ENCODE measurements at places on chromosomes 3 and 15.
A peak's percentile ranks its signal among the peaks of the same experiment; 100 is the strongest.

DNA sequence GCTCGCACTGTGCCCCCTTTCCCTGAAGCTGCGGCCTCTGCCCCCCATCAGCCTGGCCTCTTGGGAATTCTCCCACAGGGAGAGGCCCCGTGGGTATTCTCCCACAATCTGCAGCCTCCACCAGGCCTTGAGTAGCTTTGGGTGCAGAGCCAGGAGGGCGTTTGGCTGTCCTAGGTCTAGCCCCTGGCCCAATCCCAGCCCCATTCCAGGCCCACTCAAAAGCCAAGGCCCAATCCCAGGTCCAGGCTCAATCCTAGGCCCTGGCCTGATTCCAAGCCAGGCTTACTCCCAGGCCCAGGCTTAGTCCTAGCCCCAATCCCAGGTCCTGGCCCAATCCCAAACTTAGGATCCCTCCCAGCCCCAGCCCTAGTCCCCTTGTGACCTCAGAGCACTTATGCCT, 59.8 kb downstream of the CHCHD4 start:
- DNase-seq, result no peak

DNA sequence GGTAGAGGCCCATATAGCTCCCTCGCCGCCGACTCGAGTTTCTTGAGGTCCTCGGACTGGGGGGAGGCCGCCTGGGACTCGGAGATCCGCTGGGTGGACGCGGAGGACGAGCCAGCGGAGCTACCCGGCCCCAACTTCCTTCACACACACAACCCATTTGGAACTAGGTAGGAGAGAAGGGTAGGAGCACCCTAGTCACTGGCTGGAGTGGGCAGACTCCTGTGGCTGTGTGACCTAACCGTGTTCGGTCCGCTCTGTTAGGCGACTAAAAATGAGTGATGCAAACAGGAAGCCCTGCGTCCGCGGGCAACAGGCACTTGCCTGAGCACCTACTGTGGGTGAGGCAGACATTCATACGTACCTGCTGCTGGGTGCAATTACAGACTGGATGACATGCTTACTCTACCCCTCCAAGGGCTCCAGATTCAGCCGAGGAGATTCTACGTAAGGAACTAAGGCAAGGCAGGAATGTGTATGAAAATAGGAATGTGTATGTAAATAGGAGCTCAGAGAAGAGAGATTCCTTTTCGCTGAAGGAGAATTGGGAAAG, 4.6 kb upstream of the SIN3A start:
- peak; percentile 67 for DNase-seq

- DNase-seq, result no peak
Measured at GRCh38 chr3:120475722-120476377, 25.1 kb upstream of the FSTL1 start.

GRCh38 chr3:68206524-68207117, 552.2 kb upstream of the SUCLG2 start:
- no peak for DNase-seq

GRCh38 chr15:63156086-63156710, 1.1 kb downstream of the RPS27L start:
- DNase-seq, result no peak

DNA sequence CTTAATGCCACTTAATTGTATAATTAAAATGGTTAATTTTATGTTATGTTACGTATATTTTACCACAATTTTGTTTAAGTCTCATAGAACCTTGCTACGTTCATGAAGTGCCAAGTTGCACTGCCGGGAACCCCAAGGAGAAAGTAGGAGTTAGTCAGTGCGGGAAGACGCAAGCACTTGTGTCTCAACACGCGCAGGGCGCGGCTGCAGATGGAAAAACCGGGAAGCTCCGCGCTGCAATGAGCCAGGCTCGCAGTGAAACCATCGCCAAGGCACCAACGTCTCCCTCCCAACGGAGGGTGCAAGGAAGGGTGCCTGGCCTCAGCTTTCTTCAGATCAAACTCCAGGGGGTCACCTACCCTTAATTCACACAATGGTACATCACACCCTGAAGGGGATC, 21.6 kb downstream of the MAGI1 start:
- DNase-seq, result no peak

DNA sequence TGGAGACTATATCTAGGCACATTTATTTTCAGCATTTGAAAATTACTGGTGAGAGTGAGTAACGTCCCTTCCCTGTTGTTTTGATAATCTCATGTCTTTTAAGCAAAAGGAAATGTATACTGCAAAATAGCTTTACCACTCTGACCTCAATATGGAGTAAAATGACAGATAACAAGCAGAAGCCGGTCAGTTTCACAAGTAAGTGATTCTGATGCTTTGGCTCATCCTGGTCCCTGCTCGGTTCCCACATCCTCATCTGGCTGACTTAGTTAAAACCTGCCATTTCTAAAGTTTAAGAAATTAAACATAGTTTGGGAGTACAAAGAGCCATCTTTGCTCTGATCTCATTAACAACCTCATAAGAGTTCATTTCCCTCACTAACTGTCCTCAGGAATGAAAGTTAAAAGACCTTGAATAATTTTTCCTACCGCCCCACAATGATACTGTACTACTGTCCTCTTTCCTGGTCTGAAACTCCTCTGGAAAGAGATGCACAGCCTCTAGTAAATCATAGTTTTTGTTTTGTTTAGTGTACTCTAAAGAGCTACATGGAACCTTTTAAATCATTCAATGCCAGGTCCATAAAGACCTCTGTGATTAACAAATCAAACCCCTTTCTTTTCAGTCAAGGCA, 72.3 kb upstream of the ICE2 start:
- no peak for DNase-seq

GRCh38 chr3:190531406-190531805, 17.5 kb downstream of the IL1RAP start:
- DNase-seq, result no peak

DNA sequence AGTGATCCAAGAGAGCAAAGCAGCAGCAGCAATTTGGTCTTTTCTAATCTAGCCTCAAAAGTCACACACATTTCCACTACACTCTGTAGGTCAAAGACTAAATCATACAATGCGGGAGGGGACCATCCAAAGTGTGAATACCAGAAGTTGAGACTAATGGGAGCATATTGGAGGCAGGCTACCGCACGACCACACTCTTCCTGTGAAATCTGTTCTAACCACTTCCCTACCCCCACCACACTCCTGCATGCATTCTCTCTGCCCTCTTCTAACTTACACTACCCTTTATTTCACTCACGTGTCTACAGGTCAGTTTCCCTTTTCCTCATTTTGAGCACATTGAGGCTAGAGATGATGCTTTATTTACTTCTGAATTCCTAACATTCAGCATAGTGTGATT, 23.7 kb upstream of the PRTG start:
- DNase-seq, result no peak

DNA sequence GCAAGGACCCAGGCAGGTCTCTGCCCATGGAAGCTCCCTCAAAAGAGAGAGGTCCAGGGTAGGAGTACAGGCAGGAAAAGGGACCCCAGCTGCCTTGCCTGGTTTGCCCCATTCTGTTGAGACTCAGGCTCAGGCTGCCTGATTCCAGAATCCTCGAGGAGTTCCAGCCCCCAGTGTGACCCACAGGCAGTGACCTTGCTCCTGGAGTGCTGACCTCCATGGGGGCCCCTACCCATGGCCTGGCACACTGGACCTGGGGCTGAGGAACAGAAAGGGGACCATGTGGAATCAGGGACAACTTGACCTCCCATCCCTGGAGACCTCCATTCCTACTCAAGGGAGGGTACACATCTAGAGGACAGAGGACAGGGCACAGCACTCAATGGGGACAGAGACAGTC, 3.4 kb upstream of the SEMA3B start:
- no peak for DNase-seq

- DNase-seq, result no peak
Measured at GRCh38 chr3:161333696-161334095, 37.6 kb downstream of the SPTSSB start.

GRCh38 chr3:11452885-11453847, 181.0 kb downstream of the ATG7 start:
- DNase-seq, result no peak

DNA sequence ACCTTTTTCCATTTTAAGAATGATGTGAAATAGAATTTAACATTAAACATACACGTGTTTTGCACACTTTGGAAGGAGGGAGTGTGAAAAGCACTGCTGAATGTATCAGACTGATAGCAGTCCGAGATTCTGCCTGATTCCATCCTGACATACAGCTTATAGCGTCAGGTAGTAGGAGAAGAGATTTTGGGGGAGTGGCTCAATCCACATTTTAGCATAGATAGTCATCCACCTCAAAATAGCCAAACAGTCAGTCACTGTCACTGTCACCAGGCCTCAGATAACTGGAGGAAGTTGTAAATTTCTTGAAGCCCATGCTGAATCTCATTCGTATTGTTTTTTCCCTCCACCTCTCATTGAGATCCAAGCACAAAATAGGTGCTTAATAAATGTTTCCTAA, 35.4 kb upstream of the ARHGEF26 start:
- no peak for DNase-seq

DNA sequence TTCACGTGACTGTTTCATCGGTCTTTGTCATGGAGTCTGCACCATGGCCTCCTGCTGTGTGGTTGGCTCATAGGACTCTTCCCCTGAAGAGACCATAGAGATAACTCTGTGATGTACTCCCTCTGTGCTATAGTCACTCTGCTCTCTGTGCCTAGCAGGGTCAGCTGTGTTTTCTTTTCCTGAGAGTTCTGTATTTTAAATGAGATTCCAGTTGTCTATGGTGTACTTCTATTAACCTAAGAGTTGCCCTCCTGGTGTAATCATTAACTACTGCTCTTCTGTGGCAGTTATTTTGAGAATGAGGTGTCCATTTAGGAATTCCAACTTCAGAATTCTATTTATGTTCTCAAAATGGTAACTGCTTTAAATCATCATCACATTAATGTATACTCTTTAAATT, 114.5 kb upstream of the ARPP21 start:
- no peak for DNase-seq

GRCh38 chr15:32687556-32687955, 30.2 kb upstream of the GREM1 start:
- no peak for DNase-seq

- DNase-seq, result no peak
Measured at GRCh38 chr3:5690904-5691532, 503.5 kb downstream of the EDEM1 start.

- DNase-seq, result no peak
Measured at GRCh38 chr3:144643771-144644198, 672.2 kb downstream of the DIPK2A start.

GRCh38 chr15:93848490-93848889, 382.9 kb upstream of the MCTP2 start:
- no peak for DNase-seq

DNA sequence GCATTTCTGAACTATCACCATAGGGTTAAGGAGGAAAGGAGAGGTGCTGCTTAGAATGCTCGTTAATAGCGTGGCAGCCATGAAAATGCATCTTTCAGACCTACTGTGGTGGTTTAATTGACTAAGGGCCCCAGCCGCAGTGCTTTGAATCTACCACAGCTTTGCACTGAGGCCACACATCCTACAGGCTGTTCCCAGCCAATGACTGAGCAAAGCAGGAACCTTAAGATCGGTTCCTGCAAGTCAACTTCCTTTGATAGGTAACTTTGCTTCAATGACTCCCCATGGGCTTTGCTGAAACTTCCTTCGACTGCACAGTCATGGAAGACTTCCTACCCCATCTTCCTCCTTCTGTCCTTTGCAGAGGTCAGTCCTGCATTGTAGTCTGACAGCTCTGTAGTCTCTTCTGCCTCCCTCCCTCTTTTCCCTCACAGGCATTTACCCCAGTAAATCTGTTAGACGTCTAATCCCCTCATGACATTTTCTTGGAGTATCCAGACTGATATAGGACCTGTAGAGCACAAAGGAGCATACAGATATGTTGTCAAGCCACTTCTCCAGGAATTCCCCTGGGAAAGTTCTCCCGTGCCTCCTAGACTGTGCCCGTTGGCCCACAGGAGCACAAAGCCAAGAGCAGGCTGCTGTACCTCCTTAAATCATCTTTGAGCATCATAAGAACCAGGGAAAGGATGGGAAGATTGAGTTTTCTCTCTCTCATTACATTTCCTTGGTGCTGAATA, 2.6 kb upstream of the BCL2A1 start:
- DNase-seq, result no peak

- DNase-seq, result peak; percentile 2
Measured at GRCh38 chr15:100692671-100693070, 90.3 kb downstream of the ASB7 start.

- DNase-seq, result no peak
Measured at GRCh38 chr3:46095307-46095706, 68.0 kb upstream of the XCR1 start.

DNA sequence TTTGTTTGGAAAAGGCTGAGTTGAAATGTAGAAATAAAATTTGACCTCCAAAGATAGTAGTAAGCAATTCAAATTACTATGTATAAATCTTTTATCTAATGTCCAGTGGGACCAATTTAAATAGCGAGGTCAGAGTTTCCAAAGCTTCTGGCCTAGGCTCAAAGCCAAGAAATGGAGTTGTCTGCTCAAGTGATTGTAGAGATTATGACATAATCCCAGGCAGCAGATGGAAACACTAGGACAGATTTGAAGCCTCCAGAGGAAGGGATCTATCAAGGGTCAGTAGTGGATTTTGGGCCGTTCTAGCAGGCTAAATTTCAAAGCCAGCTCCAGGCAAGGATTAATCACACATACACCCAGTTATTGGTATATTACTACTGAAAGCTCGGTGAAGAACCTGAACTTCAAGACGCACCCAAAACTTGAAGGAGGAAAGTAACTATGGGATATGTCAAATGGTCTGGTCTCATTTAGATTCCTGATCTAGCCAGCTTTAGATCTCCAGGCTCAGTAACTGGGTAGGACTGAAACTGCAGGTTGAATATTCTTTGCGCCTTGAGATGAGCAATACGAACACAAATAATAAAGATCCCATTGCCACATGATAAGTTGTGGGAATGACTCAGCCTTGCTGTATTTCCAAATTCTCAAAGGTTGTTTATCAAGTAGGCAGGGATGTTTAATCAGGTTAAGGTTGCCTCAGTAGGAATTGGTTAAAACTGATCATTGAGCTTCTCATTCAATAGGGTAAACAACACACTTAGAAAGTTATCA, 30.9 kb upstream of the ARRDC4 start:
- DNase-seq, result no peak

DNA sequence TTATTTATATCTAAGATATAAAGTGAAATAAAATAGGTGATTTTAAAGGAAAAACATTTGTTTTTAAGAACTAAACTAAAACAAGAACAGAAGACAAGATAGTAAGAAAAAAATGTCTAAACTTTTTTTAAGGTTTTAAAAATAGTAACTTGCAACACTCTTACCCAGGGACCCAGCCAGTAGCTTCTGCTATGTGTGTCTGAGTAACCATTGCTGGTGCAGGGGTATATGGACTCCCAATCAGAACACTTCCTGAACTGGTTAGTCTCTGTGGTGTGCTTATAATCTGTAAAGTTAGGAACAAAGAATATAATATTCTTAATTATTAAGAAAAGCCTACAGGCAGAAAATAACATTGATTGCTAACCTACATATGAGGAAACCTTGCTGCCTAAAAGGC, 118.4 kb downstream of the ATP1B3 start:
- no peak for DNase-seq
